ENCODE measurements at places on chromosomes 11 and 22.

DNA sequence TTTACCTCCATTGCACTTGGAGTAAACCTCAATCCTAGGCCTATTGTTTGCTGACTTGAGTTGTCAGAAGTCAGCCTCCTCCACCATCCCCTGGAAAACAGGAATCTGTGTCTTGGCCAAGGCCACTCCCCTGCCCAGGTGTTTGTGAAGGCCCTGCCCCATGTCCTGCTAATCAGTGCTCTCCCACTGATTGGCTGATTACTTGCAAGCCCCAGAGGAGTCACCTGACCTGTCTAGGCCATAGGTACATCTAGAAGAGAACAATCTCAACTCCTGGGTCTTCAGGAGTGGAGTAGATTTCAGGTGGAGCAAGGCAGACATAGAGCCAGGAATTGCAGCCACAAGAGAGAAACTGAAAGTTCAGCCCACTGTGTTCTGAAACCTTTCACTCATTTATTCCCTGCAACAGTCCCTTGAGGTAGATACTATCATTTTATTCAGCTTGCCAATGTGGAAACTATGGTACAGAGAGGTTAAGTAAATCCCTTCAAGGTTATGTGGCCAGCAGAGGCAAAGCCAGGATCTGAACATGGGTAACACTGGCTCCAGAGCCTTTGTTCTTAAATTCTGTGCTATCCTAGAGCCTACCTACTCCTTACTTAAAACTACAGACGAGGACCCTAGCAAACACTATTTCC is 10.4 kb downstream of the OAF start:
- DNase-seq: no peak

- DNase-seq: no peak
These were observed 14.2 kb downstream of the TCF20 start for GRCh38 chr22:42256220-42256619.

- DNase-seq: no peak
These were observed 833 bp downstream of the SCUBE2 start for GRCh38 chr11:9090488-9091043.

DNA sequence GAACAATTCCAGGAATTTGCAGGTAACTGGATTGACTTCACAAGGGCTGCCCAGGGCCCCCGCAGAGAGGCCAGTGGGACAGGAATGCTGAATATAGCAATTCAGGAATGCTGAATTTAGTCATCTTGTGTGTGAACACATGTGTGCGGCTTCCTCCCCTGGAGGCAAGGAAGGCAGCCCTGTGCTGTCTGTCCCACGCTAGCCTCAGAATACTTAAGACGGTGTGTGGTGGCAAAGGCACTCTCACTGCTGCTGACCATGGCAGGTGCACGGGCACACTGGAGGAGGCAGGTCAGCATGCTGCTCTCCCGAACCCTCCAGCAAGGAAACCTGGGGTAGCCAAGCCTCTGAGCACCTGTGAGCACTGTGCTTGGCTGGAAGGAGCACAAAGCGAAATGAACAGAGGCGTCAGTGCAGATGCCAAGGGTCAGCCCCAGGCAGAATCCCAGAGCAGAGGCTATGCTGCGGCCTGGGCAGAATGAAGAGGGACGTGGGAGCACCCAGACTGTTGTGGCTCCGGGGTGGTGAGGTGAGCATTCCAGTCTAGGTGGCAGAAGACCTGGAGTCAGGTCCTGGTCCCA is 2.7 kb downstream of the GNAZ start:
- DNase-seq: no peak

GRCh38 chr11:17771415-17771814 is 36.8 kb downstream of the KCNC1 start:
- no peak for DNase-seq

- DNase-seq: no peak
These were observed 20.2 kb downstream of the C11orf96 start for GRCh38 chr11:43962383-43963278.

- DNase-seq: no peak
These were observed 17.8 kb downstream of the FRMD8 start for GRCh38 chr11:65404210-65404609.

GRCh38 chr11:27656806-27657483 is 43.3 kb downstream of the BDNF start:
- DNase-seq: no peak

DNA sequence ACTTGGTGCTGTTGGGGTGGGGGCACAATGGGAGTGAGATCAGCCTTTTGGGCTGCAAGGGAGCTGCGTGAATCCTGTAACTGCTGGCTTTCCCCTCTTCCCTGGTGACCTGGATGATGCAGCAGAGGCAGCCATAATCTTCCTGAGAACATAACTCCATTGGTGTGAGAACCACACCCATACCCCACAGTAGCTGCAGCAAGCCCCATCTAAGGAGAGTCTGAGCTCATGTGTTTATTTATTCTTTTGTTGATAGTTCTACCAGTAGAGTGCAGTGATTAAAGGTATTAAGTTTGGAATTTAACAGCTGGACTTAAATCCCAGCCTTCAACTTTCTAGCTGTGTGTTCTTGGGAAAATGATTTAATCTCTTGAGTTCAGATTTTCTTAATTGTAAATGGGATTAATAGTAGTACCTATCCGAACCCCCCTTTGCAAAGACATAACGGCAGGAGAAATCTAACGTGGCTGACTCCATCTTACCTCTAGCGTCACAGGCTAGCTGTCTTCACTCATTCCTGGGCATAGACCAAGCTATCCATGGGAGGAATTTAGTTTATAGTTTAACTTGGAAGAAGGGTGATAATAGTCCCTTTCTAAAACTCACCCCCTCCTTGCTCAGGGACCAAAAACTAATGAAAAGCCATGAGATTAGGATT is 385.0 kb upstream of the DDI1 start:
- no peak for DNase-seq

DNA sequence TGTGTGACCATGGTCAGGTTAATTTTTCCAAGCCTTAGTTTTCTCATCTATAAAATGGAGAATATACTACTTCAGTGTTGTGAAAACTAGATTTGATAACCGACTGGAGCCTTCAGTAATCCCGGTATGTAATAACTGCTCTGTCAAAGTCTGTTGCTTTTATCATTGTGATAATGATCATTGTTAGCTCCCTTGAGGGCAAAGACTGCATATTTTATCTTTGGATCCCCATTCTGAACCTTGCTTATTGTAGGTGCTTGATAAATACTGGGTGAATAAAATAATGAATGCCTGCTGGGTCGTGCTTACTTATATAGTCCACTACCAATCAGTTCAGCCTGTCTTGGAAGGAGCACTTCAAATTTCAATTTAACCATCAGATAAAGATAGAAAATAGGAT is 105.3 kb downstream of the ARFGAP2 start:
- no peak for DNase-seq

DNA sequence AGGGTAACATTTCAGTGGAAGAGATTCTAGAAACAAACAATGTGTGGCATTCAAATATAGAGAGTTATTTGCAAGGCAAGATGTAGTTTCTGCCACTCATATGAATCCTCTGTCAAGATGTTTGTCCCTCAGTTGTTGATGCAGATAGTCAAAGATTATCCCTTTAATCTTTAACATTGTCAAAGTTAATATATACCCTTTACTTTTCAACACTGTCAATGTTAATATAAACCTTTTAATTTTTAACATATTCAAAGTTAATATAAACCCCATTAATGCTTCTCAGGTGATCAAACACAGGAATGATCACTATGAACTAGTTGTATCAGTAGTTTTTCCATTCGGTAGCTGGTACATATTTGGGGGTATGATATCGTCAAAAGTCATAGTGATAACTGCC is 51.9 kb upstream of the PICALM start:
- no peak for DNase-seq

- DNase-seq: peak; percentile 35
These were observed 49.2 kb downstream of the DBX1 start for GRCh38 chr11:20110908-20111669.

DNA sequence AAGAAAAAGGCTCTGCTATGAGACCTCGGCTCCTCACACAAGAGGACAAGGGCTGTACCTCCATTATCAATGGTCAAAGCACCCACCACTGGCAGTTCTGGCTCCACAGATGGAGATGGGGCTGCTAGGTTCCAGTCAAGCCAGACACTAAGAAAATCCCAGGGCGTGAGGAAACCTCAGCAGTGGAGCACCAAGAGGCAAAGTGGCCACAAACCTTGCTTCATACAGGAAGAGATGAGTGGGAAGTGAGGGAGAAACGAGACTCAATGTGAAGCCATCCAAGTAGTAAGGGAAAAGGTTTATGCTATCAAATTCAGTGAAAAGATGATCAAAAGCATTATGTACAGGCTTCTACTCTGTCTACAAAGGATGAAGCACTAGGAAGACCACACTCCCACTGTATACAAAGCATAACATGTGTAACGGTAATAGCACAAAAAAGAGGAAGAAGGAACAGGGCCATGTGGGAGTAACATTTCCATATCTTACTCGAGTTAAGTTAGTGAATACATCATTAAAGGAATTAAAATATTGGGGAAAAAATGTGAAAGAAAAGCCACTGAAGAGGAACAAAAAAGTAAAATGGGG is 27.0 kb downstream of the POLDIP3 start:
- DNase-seq: no peak

DNA sequence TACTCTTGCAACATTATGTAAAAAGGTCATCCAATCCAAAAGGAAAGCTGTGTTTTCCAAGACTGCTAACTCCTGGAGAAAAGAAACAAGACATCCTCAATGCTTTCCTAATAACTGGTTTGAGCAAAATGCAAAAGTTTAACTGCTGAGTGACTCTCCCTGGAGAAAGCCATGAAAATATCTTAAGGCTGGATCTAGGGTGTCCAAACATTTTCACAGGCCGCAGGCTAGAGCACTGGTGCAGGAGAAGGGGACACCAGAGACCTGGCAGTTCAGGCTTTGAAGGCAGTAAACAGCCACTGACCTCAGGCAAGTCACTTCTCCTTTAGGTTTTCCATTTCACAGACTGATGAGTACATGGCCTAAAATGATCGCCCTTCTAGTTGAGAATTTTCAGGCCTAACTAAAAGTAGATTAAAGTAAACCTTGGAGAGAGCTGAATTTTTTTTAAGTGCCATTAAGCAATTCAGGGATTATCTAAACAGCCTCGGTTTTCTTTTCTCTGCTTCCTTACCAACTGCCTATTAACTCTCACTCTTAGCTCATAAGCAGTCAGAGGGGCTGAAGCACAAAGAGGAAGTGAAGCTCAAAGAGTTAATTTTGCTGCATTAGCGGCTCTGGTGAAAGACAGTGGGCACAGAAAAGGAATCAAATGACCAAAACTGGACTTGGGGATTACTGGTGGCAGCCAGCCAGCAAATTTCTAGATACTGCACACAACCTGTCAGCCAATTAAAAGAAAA is 2.3 kb downstream of the CHKA start:
- DNase-seq: peak; percentile 31

- no peak for DNase-seq
These were observed 548.5 kb downstream of the BUD13 start for GRCh38 chr11:116224154-116224888.

GRCh38 chr11:67445515-67445914 is 2.2 kb upstream of the CORO1B start:
- DNase-seq: no peak

DNA sequence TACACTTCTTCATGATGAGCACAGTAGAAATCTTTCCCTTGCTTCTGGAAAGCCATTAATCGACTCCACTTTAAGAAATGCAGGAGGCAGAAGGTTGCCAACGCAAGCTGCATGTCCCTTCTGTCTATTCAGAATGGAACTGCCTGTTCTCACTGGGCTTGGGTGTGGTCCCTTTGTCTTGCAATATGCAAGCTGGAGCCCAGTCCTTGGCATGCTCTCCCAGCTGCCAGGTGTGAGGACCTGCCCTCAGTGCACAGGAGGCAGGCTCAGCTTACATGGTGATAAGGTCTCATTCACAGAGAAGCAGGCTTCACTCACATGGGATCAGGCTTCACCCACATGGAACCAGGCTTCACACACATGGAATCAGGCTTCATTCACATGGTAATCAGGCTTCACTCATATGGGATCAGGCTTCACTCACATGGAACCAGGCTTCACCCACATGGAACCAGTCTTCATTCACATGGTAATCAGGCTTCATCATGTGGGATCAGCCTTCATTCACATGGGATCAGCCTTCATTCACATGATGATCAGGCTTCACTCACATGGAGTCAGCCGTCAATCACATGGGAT is 59.2 kb upstream of the USP47 start:
- DNase-seq: no peak

DNA sequence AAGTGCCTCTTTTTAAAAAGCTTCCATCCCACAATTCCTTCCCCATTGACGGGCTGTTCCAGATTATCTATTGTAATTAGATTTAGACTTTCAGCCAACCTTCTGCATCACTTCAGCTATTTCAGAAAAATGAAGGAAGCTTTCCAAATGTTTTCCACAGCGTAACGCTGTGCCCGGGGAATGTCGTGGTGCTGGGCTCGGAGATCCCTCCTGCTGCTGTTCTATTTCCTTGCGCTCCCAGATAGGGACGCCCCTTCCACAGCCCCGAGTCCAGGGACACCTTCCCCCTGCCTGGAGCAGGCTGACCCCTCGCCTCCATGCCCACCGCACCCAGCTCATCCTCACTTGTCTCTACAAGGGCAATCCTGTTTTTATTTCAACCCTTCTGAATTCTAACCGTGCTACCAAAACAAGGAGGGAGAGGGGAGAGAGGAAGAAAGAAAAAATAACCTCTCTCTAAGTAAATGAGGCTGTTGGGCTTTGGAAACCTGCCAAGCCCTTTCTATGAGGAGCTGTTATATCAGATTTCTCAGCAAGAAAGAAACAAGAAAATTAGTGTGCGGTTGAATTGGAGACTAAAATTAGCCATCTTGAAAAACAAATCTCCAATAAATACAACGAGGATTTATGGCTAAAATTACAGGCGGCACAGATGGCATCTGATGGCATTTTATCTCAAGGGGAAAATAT is 366.9 kb downstream of the BRD1 start:
- no peak for DNase-seq

DNA sequence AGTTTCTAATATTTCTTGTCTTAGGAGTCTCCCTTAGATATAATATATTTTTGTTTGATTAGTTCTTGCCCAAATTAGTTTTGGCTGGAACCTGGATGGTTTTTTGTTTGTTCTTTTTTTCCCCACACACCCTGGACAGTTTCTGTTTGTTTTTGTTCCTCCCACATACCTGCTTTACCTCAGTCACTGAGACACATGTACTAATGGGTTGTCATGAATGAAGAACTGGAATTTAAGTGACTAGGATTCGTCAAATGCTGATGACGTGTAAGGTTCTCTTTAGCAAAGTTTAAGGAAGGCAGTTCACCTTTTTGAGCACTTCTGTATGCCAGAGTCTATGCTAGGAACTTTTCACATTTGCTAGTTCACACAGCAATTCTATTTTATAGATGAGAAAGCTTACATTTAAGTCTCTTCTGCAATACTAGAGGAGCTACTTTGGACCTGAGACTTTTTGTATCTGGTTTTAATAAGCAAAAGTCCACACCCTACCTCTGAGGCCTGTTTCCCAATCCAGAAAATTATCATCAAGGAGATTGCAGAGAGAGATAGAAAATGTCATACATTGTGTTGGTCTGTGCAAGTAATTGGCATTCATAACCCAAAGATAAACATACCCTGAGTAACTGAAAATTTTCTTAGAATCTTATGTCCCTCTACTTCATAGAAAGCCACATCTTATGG is 86.7 kb upstream of the RAB1B start:
- DNase-seq: no peak

- no peak for DNase-seq
These were observed 165.6 kb downstream of the DBX1 start for GRCh38 chr11:19994672-19995071.

GRCh38 chr22:26564181-26564580 is 25.8 kb downstream of the TPST2 start:
- DNase-seq: no peak

GRCh38 chr11:27635567-27636037 is 64.7 kb downstream of the BDNF start:
- DNase-seq: no peak

- DNase-seq: no peak
These were observed 61.1 kb downstream of the QSER1 start for GRCh38 chr11:32953700-32954099.

All from naive B cell (primary cell).